ENCODE measurements at places on chromosomes 11 and 22.

GRCh38 chr22:44968736-44969135 lies 41.1 kb downstream of the PHF21B start:
- DNase-seq, result no peak

- no peak for DNase-seq
These were observed 37.0 kb upstream of the ABTB2 start for GRCh38 chr11:34394771-34395300.

DNA sequence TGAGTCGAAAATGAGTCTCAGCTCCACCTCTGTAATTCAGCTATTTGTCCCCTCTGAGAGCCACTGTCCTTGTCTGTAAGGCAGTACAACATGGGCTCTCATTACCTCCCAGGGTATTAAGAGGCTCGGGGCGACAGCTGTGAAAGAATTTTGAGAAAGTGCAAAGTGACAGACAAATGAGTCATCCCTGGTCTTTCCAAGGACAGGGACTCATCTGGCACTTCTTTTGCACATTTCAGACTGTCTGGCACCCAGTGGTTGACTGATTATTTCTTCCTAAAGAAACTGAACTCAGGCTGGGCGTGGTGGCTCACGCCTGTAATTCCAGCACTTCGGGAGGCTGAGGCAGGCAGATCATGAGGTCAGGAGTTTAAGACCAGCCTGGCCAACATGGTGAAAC lies 62.1 kb upstream of the ARFGAP3 start:
- DNase-seq, result no peak

DNA sequence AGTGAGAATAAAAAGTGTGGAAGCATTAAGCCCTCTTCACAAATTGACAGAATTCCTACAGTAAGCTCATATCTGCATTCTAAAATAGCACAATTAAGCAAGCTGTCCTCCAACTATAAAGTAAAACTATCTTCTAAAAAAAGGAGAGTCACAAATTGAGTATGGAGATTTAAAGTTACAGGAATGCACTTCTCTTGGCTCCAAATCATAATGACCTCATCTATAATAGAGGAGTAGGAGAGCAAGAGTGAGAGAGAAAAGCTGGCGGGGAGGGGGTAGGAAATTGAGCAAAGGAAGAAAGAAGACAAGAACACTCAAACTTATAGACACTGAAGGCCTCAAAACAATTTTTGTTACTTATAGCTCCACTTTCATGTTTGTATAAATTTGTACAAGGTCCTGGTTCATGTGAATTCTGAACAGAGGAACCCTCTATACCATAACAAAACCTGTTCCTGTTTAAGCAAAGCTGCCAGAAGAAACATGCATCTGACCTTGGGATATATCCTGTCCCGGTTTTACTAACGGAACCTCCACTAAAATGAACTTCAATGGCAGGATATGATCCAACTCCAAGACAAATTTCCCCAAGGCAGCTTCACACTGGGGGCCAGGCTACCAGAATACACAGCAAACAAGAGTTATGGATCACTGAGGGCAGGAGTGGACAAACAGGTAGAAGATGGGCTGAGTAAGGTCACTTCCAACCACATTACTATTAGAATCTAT lies 37.2 kb downstream of the SLC35F2 start:
- no peak for DNase-seq

GRCh38 chr11:44595964-44596381 lies 30.5 kb downstream of the CD82 start:
- DNase-seq, result no peak

DNA sequence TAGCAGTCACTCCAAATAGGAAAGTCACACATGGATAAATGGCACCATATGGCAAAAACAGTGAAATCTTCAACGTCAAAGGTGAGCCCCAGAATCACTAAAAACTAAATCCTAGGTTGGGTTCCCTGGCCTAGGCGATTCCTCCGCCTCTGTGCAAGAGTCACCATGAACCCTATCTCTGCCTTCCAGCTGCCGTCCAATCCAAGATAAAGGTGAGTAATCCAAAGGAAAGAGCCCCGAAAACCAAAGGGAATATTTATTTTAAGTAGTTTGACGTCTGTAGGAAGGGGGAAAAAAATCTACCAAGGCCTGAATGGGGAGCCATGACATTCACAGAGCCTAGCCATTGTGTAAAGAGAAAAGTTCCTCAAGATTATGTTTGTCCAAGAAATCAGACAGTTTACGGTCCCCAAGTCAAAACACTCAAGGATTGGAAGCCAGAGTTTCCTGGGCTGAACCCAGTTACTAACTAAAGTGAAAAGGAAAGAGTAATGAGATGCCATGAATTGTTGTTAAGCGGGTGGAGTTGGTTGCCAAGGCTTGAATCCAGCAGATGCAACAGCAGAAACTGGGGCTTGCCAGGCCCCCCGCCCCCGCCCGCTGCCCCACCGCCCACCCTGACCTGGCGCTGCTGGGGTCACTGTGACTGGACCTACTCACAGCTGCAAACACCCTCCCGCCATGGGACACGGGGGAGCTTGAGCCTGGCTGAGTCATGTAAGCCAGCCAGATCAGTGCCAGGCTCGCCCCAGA lies 39.7 kb upstream of the ETS1 start:
- DNase-seq, result no peak

- no peak for DNase-seq
These were observed 621.4 kb downstream of the BRD1 start for GRCh38 chr22:49206281-49206680.

GRCh38 chr22:20240447-20240764 lies 27.7 kb downstream of the RTN4R start:
- DNase-seq, result no peak

GRCh38 chr22:37068859-37069258 lies 17.3 kb downstream of the KCTD17 start:
- DNase-seq, result no peak

- DNase-seq, result no peak
These were observed 205.6 kb upstream of the ANO5 start for GRCh38 chr11:21987261-21987660.

GRCh38 chr11:7413961-7414915 lies 71.1 kb upstream of the OLFML1 start:
- DNase-seq, result no peak

DNA sequence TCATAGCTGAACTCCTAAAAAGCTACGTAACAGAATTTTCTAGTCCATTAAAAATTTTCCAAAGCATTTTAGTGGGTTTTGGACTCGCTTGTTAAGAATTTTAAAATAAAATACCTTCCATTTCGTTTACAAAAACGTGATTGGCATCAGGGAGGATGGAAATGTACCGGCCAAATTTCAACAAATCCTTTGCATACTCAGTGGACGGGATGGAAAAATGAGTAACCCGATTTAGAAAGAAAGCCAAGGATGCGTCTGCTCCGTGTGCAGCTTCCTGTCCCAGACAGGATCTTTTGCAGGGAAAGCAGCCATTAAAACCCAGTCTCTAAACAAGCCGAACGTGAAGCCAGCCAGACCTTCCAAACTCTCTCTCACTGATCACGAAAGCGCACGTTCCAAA lies 15.6 kb downstream of the TMEM184B start:
- DNase-seq, result no peak

GRCh38 chr11:73121692-73122091 lies 20.4 kb downstream of the FCHSD2 start:
- DNase-seq, result no peak

- no peak for DNase-seq
These were observed 448.2 kb downstream of the TBC1D22A start for GRCh38 chr22:47210686-47211085.

GRCh38 chr22:30365891-30366290 lies 9.1 kb downstream of the CCDC157 start:
- no peak for DNase-seq

DNA sequence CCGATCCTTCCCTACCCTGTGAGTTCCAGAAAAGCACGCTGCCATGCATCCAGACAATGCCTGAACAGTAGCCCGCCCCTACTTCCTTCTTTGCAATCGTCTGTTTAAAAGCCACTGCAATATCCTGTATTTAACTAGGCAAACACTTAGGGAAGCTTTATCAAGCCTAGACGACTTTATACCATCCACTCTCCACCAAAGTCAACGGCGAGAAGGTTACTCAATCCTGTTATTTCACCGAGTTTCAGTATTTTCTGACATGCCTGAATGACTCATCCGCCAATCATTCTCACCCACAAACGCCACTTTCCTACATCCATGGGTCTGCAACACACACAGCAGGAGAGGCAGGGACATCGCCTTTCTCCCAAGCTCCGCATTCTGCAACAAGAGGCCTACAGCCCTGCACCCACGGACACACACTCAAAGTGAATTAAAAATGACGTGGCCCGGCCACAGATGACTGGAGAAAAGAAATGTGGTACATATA lies 9.3 kb downstream of the CELSR1 start:
- DNase-seq, result no peak

- no peak for DNase-seq
These were observed 21.0 kb downstream of the PARVB start for GRCh38 chr22:44045145-44045544.

GRCh38 chr11:18204771-18205170 lies 31.8 kb downstream of the SAA4 start:
- no peak for DNase-seq

DNA sequence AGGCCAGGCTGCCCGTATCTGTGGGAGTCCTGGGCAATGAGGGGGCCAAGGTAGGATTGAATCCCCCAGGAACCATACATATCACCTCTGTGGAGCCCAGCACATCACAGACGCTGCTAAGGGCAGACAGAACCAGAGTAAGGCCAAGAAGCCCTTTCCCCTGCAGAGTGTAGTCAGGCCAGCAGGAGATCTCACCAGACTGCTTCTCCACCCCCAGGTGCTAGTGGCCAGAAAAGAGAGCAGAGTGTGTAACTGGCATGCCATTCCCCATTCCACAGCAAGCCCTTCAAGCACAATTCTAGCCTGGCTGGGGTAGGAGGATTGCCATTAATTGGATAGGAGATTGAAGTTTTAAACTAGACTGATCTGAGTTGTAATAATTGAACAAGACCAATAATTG lies 28.0 kb upstream of the FCHSD2 start:
- DNase-seq, result no peak

DNA sequence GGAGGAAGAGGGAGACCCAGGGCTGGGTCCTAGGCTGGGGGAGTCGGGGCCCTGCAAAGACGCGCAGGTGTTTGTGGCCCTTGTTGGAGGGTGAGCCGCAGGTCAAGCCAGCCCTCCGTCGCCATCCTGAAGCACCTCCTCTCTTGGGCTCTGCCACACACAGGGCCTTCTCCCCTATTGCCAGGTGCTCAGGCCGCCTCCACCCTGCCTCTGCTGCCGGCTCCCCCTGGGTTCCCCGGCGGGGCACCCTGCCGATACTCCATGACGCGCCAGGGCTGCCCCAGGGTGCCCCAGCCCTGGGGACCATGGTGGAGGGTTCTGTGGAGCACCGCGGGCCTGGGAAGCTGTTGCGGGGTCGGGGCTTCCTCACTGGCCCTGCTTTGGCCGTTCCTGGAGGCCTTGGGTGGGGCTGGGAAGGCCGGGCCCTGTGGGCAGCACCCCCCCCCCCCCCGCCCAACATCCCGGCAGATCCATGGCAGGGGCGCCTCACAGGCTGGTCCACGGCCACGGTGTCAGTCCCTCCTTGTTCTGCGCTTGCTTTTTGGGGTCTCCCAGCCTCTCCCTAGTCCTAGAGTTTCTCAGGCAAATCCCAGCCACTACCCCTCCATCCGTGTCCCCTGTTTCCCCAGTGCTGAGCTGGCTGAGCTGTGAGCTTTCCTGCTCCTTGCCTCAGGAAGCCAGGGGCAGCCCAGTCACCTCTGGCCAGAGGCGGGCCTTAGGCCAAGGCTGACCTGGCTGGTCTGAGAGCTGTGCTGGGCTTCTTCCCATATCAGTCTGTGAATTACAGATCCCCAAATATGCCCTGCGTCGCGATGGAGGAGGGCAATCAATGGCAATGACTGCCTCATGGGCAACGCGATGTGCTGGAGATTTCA lies 2.3 kb upstream of the ADORA2A start:
- DNase-seq, result no peak

DNA sequence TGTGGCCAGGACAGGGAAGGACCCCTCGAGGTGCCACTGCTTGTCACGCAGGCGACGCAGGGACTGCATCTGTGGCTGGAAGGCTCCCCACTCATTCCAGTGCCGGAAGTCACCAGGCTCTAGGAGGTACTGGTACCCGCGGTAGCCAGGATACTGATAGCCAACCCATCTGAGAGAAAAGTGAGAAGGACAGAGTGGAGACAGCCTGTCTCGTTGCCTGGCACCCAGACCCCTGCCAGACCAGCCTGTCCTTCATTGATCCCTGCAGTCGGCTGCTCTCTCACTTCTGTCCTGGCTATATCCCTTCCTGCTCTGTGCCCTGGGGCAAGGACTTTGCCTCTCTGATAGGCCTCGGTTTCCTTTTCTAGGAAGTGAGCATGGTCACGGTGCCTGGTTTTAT lies 9.6 kb upstream of the TPST2 start:
- no peak for DNase-seq

DNA sequence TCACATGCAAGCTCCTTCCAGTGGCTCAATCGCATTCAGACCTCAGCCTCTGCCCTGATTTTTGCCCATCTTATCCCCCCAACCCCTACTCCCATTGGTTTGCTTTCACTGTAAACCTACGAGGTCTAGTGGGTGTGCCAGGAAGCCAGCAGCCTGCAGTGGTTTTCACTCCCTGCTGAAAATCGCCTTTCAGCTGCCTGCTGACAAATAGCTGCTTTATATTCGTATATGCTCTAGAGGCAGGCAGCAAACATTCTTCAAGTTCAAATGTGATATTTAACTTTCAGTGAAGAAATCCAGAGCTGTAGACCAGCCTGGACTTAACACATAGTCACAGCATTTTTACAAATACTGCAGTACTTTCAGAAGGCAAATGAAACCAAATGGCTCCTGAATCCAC lies 92.8 kb upstream of the APOA1 start:
- DNase-seq, result no peak

DNA sequence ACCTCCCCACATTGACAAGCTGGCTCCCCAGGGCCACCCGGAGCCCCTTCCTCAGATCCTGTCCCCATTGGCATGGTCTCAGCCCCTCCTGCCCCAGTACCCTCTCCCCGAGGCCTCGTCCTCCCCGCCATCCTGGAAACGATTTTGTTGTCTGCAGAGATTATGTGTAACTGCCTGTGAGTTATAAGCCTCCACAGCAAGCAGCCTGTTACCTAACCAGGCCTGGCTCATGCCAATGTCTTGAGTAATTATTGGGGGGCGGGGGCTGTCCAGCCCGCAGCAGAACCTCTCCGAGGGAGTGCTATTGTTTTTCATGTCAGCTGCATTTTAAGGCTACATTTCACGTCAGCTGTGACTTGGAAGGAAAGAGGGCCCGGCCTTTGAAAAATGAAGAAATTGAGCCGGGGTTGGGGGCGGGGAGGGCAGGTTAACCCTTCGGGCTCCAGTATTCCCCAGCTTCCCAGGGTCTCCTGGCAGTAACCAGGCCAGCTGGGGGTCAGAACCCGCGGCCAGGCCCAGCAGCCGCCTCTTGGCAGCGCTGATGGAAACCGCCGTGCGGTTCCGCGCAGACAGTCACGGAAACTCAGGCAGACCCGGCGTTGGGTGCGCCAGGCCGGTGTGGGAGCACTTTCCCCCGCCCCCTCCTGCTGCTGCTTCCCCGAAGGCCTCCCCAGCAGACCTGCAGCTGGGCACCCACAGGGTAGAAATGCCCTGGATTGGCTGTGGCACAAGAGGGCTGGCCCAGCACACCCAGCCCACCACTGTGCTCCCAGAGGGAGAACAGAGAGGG lies 59.5 kb downstream of the CDKN1C start:
- no peak for DNase-seq
